Fibroblast of skin of right biceps (primary cell): ENCODE measurements at places on chromosomes 11 and 22.

DNA sequence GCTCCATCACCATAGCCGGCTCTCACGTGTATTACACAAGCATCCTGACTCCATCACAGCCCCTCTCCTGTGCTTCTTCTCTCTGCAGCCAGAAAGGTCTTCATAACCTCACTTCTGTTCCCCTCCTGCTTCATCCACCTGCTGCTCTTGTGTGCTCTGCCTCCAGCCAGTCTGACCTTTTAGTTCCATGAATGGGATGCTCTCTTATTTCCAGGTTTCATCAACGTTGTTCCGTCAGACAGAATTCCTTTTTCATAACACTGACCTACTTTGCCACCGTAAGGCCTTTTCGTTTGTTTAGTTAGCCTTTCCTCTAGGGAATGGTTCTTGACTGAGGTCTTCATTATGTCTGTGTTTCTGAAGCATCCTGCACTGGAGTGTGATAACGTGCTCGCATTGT is 18.8 kb downstream of the GRAMD1B start:
- no peak for DNase-seq

DNA sequence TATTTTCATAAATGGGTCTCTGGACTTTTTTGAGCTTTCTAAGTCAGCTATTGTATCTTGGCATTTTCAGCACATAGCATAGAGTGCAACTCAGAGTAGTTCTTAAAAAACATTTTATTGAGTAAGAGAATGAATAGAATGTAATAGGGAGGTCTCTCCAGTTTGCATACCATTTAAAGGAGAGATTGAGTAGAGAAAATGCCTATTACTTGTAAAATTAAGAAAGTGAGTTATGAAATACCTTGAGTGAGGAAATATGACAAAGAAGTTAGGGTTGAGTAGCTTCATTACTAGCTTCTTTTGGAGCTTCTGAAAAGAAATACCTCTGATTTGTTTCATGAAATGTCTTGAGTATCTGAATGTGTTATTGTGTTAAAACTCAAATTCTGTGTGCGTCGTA is 140.0 kb downstream of the AASDHPPT start:
- DNase-seq, result no peak

DNA sequence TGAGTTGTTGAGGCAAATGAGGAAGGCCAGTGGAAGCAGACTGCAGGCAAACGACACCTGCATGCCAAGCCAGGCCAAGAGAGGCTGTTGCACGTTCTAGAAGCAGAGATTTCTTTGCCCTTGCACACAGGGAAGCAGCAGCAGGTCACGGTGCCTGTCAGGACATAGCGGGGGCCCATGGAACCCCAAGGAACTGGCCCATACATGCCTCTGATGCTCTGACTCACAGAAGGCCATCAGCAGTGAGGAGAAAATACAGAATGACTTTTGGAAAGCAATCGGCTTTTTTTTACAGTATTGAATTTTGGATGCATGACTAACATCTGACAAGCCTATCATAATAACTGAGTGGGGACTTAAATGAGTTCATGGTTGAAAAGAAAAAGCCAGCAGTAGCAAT is 123.9 kb downstream of the MPPED1 start:
- DNase-seq, result no peak

GRCh38 chr11:19721176-19721575 is 8.5 kb downstream of the NAV2 start:
- DNase-seq, result no peak

GRCh38 chr11:86152006-86152862 is 83.3 kb upstream of the PICALM start:
- DNase-seq, result peak; percentile 81

DNA sequence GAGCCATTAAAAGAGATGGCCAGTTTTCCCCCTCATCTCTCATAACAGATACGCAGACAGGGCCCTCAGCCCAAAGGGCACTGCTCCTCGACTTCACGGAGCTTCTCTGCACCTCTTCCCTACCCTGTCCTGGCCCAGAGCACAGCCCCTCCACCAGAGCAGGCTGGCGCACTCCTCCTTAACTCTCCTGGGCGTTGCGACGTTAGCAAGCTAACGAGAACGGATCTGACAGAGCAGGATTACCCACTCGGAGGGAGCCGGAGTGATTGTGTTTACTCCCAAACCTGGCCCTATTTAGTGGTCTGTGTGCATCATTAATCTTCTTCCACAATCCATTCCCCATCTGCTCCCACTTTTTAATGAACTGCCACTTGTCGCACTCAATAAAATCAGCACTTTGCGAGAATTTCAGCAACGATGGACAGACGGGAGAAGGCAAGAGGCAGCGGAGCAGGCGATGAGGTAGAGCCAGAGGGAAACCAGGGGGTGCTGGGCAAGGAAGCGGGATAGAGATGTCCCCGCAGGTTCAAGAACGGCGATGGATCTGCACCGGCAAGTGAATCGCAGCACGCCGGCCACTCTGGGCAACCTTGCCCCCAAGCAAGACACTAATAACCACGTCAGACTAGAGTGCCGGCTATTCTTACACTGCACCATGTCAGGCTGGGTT is 159.4 kb downstream of the BUD13 start:
- no peak for DNase-seq

GRCh38 chr11:134712228-134713145 is 300.4 kb upstream of the B3GAT1 start:
- no peak for DNase-seq

DNA sequence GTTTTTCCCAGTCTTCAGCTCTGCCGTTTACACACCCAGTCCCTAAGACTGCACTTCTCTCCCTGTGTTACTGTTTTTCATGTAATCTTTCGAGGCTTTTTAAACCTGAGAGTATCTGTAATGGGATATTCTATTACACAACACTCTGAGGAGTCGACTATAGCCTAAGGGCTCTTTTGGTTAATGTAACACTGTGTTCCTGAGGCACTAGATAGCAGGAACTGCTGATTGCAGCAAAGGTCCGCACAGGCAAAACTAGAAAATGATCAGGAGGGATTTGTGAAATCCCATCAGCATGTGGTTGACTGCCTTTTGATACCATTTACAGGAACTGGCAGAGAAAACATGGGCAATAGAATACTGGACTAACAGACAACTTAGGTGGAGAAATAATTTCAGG is 512.3 kb upstream of the RAG2 start:
- no peak for DNase-seq
